ENCODE measurements at places on chromosomes 5 and 9. TPM values are rescaled to one million over a fixed set of nuclear protein-coding genes. Genes with fewer than 3 reads are reported as not detected.

TTF1 gene
- total RNA-seq: 24.5 TPM

SPRY4 gene
- 0.86 TPM for total RNA-seq

GADD45G gene
- 40.0 TPM for total RNA-seq

PCDHB2 gene
- total RNA-seq: 0.20 TPM

RMND5B gene
- total RNA-seq: 17.0 TPM

Data from activated CD4-positive, alpha-beta memory T cell treated with anti-CD3 and anti-CD28 coated beads, Interleukin-2, amount 10 ng/mL, durations not matched to agents 7 days and 5 days (primary cell).